ENCODE measurements at places on chromosomes 6 and 20.

- no peak for DNase-seq
These were observed 174.8 kb downstream of the HACE1 start for GRCh38 chr6:104684911-104685415.

GRCh38 chr6:108097882-108098281, 23.3 kb upstream of the OSTM1 start:
- DNase-seq, result no peak

DNA sequence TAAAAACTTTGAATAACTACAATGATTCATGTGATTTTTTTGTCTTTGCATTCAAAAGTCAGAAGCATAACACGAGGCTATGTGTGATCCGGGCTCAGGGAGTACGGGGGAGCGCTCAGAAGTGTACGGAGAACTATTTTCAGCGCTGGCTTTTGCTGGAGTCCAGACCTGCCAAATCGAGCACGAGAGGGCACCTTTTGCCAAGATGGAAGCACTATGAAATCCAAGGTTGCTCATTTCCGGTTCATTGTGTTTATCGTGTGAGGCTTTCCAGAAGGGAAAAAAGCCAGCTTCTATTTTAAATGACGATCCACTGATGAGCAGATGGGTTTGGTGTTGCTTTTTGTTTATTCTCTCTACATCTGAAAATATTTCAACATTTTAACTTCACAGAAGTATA, 11.3 kb downstream of the RAMACL start:
- no peak for DNase-seq

- DNase-seq, result no peak
These were observed 83.7 kb upstream of the AHI1 start for GRCh38 chr6:135581211-135581610.

- no peak for DNase-seq
These were observed 174.6 kb downstream of the CLIC5 start for GRCh38 chr6:45841062-45841461.

GRCh38 chr6:125041740-125042459, 79.7 kb downstream of the RNF217 start:
- no peak for DNase-seq

DNA sequence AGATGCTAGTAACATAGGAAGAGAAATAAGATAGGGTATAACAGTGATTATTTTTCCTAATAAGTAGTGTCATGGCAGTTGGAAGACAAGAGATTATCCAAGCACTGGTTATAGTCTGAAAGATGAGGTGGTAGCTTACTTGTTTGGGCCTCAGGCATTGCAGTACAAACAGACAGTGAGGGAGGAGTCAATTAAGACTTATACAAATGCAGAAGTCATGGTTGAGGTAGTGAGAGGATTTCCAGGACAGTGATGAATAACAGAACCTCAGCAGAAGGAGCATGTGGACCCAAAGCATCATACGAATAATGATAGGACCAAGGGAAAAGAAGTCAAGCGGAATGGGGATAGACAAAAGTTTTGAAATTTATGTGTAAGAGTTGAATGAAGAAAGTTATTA, 53.5 kb downstream of the HCRTR2 start:
- no peak for DNase-seq

DNA sequence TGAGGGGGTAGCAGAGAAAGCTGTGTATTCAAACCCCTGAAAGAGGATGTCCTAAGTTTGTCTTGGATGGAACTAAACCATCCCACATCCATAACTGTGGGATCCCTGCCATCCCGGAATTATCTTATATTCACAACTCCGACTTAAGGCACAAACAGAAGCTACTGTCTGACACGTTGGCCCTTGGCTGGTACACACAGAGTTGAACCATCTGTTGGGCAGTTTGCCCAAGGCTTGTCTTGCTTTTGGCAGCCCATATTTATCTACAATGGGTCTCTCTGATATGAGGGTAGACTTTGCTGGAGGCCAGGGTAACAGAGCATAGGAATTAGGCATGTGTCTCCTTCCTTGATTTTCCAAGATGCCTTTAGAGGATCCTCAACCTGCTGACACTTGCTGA, 116.6 kb upstream of the PROKR2 start:
- no peak for DNase-seq

DNA sequence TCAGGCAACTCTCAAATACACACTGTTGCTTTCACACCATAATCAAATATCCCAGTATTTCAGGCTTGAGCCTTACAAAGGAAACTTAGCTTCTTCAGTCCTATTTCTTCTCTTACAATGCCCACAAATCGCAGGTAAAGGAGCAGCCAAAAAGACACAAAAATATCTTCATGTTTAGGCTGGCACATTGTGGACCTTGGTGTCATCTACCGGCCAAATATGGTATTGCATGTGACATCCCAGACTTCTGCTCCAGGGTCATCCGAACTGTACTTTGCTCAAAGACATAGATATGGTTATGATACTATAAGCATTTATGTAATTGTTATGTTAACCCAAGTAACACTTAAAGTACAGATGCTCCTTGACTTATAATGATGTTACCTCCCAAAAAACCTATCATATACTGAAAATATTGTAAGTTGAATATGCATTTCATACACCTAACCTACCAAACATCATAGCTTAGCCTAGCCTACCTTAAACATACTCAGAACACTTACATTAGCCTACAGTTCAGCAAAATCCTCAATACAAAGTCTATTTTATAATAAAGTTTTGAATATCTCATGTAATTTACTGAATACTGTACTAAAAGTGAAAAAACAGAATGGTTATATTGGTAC, 4.6 kb downstream of the OR2H2 start:
- DNase-seq, result peak; percentile 14

DNA sequence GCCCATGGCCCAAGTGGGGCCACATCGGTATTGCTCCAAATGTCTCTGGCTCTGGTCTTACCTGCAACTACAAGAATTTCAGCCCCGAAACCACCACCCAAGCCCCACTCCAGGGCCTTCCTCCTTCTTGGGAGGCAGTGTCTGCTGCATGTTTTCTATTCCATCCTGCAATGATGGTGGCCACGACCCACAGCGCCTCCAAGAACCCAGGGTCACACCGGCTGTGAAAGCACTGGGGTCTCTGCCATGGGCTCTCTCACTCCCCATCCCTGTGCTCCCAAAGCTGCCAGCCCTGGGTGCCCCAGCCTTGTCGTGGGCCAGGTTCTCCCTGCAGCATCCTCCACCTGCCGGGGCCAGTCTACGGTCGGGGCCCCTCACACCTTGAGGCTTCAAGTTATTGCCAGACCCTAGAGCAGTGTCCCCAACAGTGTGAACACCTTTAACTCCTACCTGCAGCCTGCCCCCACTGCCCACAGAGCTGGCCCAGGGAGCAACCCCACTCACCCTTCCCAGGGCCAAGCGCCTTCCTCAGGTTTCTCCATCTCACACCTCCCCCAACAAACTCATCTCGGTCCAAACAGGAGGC, 115.4 kb downstream of the JPH2 start:
- DNase-seq, result no peak

- no peak for DNase-seq
These were observed 372.1 kb upstream of the CNR1 start for GRCh38 chr6:88538130-88538706.

DNA sequence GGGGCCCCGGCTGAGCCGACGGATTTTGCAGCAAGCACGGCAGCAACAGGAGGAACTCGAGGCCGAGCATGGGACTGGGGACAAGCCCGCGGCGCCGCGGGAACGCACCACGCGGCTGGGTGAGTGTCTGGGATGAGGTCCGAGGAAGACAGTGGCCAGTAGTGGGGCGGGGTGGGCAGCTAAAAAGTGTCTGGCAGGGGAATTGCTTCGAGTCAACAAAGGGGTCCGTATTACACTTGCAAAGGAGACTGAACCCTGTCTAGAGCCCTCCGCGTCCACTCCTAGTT, 356 bp downstream of the BYSL start:
- DNase-seq, result no peak

DNA sequence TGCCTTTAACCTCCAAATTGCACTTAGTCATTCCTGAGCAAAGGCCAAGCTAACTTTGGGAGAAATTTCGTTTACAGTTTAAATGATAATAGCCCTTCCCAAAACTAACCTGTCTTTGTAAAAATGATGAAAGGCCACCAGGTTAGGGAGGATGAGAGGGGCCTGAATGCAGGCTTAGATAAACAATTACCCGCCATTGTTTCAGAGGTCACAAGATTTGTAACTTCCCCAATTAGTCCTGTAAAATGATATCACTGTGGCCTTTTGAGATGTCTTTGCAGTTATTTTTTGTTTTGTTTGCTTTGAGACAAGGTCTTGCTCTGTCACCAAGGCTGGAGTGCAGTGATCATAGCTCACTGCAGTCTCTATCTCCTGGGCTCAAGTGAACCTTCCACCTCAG, 26.3 kb downstream of the GNL1 start:
- DNase-seq, result no peak

DNA sequence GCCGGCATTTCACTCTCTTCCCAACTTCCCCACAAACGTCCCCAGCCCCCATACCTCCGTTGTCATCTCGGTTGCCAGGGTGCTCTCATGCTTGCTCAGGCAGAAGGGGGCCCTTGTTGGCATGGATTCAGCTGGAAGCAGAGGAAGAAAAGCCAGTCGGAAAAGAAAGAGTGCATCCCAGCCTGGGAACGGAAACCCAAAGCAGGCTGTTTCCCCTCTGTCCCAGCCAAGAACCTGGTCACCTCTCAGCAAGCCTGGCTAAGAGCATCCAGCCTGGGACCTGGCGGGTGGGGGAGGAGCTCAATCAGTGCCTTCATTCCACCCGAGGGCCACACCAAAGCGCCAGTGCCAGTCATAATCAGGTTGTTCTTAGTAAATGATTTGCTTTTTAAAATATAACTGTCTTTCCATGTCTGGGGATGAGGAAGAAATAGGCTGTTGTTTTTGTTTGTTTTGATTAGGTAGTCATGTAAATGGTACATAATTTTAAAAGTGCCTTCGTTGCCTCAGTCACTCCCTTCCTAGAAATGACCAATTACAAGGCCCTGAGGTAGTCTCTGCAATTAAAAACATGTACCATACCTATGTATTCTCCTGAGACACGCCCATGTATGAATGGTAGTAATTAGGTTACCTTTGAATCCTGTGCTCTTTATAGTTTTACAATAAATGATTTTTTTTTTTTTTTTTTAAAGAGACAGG, 21.1 kb downstream of the CHMP4B start:
- DNase-seq, result no peak

GRCh38 chr20:36310215-36310981, 4.3 kb downstream of the DLGAP4 start:
- DNase-seq, result no peak

DNA sequence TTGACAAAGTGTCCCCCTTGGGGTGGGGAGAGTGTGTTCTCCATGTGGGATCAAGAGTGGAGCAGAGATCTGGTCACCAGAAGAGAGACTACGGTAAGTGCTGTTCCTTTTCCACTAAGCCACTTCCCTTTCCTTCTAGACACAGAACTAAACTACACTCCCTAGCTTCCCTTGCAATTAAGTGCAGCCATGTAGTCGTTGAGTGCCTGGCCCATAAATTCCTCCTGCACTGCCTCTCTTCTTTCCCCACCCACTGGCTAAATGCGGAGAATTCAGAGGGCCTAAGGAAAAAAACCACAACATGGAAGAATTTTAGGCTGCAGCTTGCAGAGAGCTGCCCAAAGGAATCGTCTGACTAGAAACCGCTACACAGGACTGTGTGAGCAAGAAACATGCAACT, 1.5 kb downstream of the WDR27 start:
- DNase-seq, result no peak

DNA sequence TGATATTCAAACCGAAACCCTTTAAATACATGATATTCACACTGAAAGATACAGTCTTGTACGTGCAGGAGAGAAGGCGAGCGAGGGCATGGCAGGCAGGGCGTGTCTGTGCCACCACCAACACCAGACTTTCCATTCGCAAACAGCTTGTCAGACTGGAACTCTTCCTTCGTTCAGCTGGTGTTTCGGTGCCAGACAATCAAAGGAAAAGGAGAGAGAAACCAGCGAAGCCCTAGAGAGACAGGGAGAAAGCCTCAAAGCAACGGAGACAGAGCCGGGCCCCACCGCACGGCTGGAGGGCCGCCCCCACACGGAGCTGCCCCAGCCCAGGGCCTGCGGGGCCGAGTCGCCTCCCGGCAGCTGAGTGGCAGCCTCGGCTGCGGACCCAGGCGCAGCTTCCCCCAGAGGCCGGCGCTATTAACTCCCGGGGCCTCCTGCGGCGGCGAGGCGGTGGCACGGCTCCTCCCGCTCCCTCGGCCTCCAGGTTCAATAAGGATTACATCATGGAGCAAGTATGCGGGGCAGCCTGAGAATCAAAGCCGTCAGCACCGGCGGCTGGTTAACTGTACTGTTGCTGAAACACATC, 32.1 kb upstream of the NR2E1 start:
- no peak for DNase-seq

- DNase-seq, result no peak
These were observed 359.2 kb downstream of the GJA1 start for GRCh38 chr6:121794630-121795029.

- DNase-seq, result no peak
These were observed 212.6 kb downstream of the PLCB1 start for GRCh38 chr20:8344631-8345030.

GRCh38 chr20:54073288-54073687, 2.9 kb upstream of the BCAS1 start:
- no peak for DNase-seq

GRCh38 chr6:108736832-108737231, 111.4 kb upstream of the ARMC2 start:
- DNase-seq, result no peak

- DNase-seq, result no peak
These were observed 59.2 kb downstream of the TNFAIP3 start for GRCh38 chr6:137926207-137926731.

DNA sequence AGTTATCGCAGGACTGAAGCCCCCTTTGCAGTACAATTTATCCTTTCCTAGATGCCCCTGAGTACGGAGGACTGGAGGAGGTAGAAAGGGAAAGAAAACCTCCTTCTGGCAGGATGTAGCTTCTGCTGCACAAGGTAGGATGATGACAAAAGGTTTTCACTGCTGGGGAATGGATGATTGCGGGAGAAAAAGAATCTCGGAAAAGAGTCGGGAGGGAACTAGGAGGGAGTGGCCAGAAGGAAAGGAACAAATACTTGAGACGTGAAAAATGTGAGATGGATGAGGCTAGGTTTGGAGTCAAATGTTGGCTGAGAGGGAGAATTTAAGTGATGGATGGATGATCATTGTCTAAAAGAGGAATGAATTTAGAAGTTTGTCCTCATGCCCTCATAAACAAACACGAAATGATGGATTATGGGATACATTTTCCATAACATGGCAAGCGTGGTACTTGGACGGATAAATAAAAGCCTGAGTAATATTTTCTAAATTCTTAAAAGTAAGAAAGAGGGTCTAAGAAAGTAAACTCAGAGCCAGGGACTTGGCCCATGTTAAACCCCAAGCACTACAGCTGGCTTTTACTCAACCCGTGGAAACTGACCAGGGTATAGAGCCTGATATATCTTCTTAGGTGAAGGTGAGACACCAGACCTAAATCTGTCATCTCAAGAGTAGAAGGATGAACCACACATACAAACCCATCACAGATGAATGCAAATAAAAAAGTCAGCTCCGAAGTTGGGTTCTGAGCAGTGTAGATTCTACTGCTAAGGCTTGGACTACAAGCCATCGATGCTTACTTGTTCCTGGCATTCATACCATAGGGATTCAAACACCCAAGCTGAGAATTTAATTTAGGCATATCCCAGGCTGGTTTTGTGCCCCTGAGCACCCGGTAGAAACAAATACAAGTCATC, 72.4 kb downstream of the HFE start:
- no peak for DNase-seq
